Activated T-helper 1 cell treated with anti-CD3 and anti-CD28 coated beads, Interleukin-2, amount 50 U/mL, for 16 hours (primary cell): ENCODE measurements at places on chromosomes 5 and 9.

- no peak for DNase-seq
Measured at GRCh38 chr9:79395755-79396154, 176.0 kb upstream of the TLE4 start.

- DNase-seq: no peak
Measured at GRCh38 chr5:65326922-65327321, 154.8 kb downstream of the ADAMTS6 start.

- no peak for DNase-seq
Measured at GRCh38 chr5:57262541-57262940, 88.7 kb downstream of the GPBP1 start.

DNA sequence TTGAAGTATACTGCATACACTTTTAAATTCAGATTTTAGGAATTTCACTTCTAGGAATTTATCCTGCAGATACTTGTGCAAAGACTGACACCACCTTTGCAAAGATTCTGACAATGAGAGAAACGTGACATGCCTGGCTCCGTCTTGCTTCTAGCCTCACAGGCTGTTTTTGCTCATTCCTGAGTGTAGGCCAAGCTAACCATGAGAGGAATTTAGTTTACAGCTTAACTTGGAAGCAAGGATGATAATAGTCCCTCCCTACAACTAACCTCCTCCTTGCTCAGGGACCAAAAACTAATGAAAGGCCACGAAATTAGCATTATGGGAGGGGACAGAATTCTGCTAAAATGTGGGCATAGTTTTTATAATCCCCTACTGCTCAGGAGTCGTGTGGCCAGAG, 31.1 kb downstream of the C5orf22 start:
- DNase-seq: no peak

- no peak for DNase-seq
Measured at GRCh38 chr9:72971411-72971810, 18.6 kb upstream of the ALDH1A1 start.

DNA sequence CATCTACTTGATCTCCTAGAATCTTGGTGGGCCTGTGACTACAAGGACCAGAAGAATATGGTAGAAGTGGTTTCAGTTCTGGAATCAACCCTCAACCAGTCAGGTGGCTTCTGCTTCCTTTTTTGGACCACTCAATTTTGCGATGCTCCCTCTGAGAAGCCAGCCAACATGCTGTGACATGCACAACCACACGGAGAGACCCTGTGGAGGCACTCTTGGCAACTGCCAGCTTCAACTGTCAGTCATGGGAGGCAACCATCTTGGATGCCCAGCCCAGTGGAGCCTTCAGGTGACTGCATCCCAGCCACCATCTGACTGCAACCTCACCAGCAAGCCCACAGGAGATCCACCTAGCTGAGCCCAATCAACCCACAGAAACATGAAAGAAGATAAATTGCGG, 137.3 kb downstream of the FAM114A2 start:
- DNase-seq: no peak

DNA sequence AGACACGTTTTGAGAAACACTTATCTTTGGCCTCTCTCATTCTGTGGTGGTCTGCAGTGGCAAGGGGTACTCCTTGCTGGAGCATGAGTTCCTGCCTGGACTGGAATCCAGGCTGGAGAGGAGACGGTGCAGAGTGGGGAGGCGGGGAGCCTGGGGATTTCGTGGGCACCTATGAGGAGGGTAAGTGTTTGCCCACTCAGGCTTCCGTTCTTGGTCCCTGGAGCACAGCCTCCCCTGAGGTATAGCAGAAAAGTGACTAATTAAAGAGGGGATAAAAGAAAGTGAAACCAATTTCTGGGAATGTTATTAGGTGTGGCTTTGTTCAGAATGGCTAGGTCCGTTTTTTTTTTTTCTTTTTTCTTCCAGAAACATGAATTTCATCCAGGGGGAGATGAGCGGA, 90.8 kb downstream of the ARHGAP26 start:
- no peak for DNase-seq

GRCh38 chr5:165079389-165079788, 1574.0 kb downstream of the MAT2B start:
- no peak for DNase-seq

- DNase-seq: no peak
Measured at GRCh38 chr9:17019398-17019797, 115.4 kb upstream of the CNTLN start.

DNA sequence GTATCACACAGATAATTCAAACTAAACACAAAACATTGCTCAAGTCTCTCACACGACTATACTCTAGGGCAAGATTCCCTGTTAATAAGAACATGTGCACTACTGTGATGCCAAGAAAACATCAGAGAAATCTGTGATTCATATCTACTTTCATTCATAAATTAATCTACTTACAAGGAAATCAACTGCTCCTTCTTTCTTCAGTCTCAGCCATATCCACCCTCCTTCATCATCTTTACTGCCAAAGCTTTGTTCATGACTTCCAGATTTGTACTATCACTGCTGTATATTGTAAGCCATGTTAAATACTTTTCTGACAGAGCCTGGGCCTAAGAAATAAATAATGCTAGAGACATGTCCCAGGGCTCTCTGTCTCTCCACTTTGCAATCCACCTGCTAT, 35.1 kb downstream of the CTNNAL1 start:
- DNase-seq: no peak

- peak; percentile 55 for DNase-seq
Measured at GRCh38 chr9:114898741-114899140, 31.6 kb downstream of the TNFSF8 start.

DNA sequence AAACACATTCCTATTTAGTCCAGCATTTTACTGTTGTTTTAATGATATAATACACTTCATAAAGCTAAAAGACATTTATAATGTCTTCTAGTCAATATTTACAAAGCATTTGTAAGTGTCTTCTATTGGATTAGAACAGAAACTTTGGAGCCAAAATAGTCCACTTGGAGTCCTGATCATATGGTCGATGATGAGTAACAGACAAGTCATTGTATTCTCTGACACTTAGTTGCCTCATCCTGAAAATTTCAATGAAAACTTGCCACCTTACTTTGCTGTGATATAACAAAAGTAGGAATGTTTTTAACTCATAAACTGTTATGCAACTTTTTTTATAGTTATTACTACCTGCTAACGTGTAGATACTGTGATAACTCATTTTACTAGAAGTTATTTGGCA, 132.5 kb downstream of the GABRB2 start:
- DNase-seq: no peak

GRCh38 chr9:129776938-129777768, 24.3 kb upstream of the PTGES start:
- DNase-seq: no peak

- no peak for DNase-seq
Measured at GRCh38 chr9:133037775-133038515, 7.1 kb downstream of the GTF3C5 start.

DNA sequence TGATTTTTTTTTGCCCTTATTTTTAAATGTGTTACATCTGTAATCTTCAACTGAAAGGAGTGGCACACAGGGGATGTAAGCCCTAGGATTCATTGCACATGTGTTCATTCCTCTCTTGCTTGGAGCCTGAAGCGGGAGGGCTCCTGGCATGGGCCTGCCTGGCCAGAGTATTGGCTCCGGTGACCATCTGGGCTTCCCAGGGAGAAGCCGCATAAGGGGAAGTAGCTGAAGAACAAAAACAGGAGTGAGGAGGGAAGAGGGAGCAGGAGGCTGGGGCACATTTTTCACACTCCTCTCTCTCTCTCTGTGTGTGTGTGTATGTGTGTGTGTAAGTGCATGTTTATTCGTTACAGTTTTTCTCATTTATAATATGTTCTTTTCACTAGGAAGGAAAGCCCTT, 269.9 kb downstream of the PRR16 start:
- DNase-seq: no peak

- no peak for DNase-seq
Measured at GRCh38 chr9:126461029-126461428, 134.4 kb downstream of the MVB12B start.

DNA sequence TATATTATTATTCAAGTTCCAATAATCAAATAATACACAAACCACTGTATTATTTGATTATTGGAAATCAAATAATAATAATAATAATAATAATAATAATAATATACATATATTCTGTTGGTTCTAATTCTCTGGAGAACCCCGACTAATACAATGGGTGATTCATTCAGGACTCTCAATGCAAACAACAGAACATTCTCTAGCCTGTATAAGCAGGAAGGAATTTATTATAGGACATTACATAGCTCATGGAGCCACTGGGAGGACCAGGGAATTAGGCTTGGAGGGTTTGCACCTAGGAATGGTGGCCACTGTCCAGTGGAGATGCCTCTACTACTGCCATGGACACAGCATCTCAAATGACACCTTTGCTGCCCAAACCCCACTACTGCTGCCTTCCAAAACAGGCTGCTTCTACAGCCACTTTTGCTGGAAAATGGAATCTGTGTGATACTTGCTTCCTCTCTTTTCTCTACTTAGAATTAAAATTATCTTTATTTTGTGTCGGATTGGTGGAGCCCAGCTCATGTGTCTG, 25.9 kb downstream of the PTGS1 start:
- DNase-seq: no peak

- DNase-seq: no peak
Measured at GRCh38 chr5:104998572-104998971, 1436.0 kb upstream of the NUDT12 start.
